Hematopoietic multipotent progenitor cell treated with erythropoietin and hydrocortisone succinate and interleukin-3 and kit ligand, for 6 days (in vitro differentiated cells): ENCODE measurements at places on chromosomes 2 and 18.

- no peak for DNase-seq
Observed at GRCh38 chr2:28252311-28252710, 140.3 kb upstream of the FOSL2 start.

- DNase-seq, result no peak
Observed at GRCh38 chr18:48038636-48039035, 108.2 kb upstream of the SMAD2 start.

- peak; percentile 91 for DNase-seq
Observed at GRCh38 chr2:174051741-174052583, 86.8 kb upstream of the SP3 start.

DNA sequence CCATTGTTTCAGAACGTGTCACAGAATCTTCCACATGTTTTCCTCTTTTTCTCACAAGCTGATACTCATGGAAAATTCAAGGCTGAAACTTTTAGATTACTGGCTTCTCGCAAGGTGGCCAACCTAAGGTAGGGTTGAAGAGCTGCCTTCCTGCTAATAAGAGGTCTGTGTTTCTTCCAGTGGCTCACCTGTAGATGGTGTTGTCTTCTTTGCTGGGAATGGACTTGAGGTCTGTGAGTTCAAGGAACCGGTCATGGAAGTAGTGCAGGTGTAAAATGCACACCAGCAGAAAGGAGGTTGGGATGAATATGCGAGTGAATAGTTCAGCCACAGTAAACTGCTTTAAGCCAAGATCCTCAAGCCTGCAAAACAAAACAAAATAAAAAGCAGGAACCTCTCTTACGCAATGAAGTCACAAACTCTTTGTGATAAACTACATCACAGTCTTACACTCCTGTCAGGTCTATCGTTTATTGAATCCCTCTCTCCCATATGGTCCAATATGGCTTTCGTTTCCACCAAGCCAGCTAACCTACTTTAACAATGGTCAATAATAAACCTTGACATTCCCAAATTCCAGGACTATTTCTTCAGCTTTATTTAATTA is 258.9 kb downstream of the NAPG start:
- DNase-seq, result no peak

GRCh38 chr18:33062834-33063364 is 290.1 kb upstream of the KLHL14 start:
- no peak for DNase-seq

GRCh38 chr2:186308347-186308746 is 177.7 kb upstream of the ZC3H15 start:
- no peak for DNase-seq

DNA sequence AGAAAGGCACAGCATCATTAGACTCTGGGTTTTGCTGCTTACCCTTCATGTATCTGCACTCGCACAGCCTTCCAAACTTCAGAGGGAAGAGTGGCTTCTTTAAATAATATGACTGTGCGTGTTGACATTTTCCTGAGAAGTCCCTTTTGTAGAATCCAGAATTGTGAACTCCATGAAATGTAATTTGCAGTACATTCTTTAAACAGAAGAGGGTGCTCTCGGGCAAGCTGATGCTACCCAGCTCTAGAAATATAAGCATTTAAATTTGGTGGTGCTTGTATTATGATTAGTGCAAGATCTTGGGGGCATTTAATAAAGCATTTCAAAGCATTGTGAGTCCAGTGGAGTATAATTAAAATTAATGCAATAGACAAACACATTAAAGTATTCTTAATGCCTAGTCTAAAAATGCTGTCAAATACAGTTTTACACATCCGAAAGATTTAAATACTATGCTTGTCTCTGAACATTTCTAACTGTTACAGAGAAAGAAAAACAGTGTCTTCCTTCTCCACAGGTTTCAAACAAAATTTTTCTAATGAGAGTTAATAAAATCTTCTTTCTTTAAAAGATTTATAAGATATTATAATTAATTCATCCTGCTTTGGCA is 17.3 kb upstream of the GTF2A1L start:
- DNase-seq, result peak; percentile 75

GRCh38 chr2:241812730-241813643 is 4.0 kb downstream of the NEU4 start:
- no peak for DNase-seq

GRCh38 chr18:35431374-35431741 is 54.2 kb upstream of the ZNF396 start:
- no peak for DNase-seq

GRCh38 chr18:49858309-49859020 is 45.1 kb upstream of the ACAA2 start:
- DNase-seq, result peak; percentile 72

DNA sequence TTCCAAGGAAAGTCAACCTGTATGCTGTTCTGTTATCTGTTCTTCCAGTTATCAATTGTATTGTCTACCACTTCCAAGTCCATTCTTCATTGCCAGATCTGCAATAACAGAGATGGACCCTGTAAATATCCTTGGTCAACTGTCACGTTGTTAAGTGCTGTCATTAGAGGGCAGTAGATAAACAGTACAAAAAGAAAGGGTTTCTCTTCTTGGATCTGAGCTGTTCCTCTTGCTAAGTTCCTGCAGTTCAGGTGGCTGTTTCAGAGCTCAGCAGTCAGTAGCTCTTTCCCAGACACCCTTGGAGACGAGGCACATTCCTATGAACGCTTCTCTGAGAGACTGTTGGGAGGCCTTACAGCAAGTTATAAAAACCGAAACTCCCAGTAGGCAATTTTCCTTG is 957.1 kb upstream of the CHAC2 start:
- peak; percentile 1 for DNase-seq

- no peak for DNase-seq
Observed at GRCh38 chr2:120990451-120990871, 254.8 kb downstream of the GLI2 start.

GRCh38 chr18:75350512-75350839 is 77.0 kb downstream of the SMIM21 start:
- no peak for DNase-seq

- no peak for DNase-seq
Observed at GRCh38 chr2:225070811-225071210, 28.5 kb upstream of the DOCK10 start.

GRCh38 chr2:231725476-231725875 is 17.2 kb downstream of the PTMA start:
- DNase-seq, result no peak

DNA sequence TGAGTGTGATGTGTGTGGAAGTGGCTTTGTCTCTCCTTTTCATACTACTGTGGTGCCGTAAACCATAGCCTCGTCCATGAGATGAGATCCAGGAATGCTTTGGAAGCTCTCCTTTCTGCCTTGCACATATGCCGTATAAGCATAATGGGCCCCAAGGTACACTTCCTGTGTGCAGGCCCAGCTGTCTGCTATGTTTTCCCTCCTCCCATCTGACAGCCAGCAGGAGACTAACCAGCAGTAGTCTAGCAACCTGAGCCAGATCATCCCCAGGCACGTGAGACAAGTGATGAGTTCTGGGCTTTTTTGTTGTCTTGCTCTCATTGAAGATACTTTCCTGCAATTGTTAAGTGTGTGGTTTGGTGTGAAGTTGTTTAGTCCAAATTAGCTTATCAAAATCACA is 555.5 kb upstream of the LRRTM4 start:
- no peak for DNase-seq

DNA sequence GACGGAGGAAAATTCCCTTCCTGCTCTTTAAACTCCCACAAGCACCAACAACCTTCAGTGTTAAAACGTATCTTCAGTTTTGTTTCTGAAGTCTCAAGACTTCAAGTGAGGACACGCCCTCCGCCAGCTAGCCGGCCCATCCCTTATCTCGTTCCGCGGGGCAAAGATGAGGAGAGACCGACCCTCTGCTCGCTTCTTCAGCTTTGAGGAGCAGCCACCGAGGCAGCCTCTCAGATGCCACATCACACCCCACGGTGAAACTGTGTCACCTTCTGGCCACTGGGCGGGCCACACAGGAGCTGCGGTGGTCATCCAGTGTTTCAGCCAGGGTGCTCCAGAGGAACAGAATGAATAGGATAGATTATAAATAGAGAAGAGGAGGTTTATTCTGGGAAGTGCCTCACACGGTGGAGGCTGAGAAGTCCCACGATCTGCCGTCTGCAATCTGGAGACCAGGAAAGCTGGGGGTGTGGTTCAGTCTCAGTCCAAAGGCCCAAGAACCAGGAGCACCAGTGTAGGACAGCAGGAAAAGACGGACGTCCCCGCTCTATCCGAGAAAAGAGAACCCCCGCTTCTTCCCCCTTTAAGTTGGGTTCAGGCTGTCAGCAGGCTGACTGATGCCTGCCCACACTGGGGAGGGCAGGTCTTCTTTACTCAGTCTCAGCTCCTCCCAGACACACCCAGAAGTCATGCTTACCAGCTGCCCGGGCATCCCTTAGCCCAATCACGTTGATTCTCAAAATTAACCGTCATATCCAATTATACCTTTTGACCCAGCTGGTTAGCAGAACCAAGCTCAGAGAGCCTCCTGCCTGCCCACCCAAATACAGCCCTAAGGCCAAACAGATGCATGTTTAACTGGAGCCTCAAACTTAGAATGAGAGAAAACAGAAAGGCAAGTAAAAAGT is 399.7 kb upstream of the ID2 start:
- DNase-seq, result no peak

GRCh38 chr18:61896118-61896517 is 3.3 kb upstream of the RNF152 start:
- no peak for DNase-seq

DNA sequence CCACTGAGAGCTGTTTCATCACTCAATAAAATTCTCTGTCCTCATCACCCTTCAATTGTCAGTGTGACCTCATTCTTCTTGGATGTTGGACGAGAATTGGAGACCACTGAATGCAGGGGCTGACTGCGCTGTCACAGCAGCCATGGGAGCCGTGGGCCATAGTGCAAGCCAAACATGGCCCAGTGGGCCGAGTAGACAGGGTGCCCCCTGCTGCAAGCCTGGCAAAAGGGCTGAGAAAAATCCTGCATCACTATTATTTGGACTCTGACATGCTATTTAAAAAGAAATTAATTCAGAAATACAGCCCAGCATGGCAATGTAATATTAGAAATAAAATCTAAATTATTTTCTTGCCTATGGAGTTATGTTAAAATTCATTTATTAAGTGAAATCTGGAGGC is 67.8 kb upstream of the FAM98A start:
- DNase-seq, result no peak

DNA sequence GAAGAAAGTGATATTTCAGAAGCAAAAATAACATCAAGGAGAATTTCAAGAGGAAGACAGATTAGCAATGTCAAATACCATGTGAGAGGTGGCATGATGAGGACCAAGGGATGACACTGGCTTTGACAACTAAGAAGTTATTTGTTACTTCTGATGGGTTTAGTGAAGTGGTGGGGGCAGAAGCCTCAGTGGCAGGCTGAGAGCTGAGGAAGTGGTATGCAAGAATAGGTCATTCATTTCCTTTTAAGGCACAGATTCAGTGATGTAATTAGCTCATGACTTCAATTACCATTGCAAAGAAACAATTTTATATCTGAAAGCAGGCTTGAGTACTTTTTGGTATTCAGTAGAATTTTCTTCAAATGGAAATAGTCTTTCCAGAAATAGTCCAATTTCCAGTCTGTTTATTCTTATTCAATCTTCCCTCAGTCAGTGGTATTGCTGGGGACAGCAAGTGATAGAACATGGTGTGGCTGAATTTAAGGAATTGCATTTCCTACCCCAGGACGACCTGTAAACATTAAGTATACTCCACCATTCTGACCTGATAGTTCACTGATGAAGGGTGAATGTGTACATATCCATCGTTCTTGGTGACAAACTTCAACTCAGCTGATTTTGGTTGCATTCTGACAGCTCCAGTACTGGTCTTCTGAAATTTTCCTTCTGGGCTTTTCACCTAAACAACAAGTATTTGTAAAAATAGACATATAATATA is 28.2 kb downstream of the GEMIN6 start:
- DNase-seq, result no peak

DNA sequence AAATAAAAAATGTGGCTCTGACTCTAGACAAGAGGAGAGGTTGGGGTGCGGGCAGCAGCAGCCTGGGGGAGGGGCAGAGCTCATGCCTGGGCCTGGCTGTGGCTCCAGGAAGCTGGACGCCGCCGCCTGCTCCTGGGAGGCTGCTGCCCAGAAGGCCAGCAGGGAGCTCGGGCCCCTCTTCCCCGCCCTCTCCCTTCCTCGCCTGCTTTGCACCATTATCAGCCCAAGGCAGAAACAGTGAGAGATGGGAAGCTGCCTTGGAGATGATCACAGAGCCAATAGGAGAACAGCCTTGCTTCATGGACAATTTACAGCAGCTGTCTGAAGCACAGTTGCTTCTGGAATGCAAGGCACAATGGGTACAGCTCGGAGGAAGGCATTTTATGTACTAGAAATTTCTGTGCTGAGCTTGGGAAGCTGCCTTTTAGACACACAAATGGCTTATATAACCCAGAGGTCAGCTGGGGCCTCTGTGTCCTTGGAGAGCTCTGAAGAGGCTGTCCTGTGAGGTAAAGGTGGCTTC is 55.3 kb upstream of the AFF3 start:
- no peak for DNase-seq

DNA sequence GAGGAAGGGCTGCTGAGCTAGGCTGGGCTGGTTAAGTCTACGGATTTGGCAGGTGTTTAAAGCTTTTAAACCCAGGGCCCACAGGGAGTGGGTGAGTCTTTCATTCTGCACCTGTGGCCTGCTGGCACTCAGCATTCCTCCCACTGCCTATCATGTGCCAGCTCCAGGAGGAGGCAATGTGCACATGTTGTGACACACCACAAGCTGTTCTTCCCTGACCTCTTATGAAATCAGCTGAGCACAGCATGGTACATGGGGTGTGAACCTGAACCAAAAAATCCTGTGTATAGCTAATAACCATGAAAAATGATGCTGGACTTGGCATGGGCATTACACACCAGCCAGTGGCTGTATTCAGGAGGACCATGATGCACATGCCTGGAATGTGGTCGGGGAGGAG is 297.9 kb upstream of the MMADHC start:
- DNase-seq, result no peak

GRCh38 chr2:102010902-102011301 is 19.1 kb downstream of the IL1R2 start:
- no peak for DNase-seq

- no peak for DNase-seq
Observed at GRCh38 chr2:77566131-77566530, 44.0 kb upstream of the LRRTM4 start.

DNA sequence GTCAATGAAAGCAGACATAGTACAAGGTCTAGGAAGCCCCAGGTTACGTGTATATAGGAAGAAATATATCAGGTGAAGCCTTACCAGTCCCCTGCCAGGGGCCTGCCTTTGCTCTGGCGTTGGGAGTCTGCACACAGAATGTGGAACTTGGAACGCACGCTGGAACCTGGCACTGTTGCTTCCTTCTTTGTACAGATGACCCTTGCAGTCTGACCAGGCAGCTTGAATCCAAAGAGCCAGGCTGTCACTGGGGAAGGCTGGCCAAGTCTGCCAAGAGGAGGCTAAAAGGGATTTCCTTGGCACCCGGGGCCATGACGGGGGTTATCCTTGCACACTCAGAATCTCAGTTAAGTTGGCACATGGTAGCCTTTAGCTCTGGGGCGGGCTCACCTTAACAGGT is 39.5 kb downstream of the TMEM247 start:
- DNase-seq, result no peak

GRCh38 chr2:216503697-216504375 is 5.2 kb downstream of the RPL37A start:
- no peak for DNase-seq

GRCh38 chr2:47528874-47529273 is 125.9 kb downstream of the MSH2 start:
- no peak for DNase-seq
